ENCODE measurements at places on chromosomes 5 and 9.

GRCh38 chr9:91723420-91724067 is 226.5 kb downstream of the ROR2 start:
- no peak for DNase-seq

- DNase-seq, result no peak
These were observed 311.1 kb downstream of the RFX3 start for GRCh38 chr9:3214741-3215140.

DNA sequence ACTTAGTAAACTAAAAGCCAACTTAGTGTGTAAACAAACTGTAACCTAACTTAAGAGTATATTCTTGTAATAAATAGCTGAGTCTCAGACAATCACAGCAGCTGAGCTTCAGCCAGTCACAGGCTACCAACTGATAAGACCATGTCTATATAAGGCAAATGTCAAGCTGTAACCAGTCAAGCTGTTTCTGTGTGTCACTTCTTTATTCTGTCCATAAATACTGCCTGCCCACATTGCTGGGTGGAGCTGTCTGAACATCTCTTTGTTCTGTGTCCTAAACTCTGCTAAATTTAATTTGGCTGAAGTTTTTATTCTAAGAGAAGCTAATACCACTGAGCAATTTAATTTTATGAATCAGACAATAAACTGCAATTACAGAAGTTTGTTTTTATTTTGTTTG is 412.1 kb upstream of the CDH10 start:
- DNase-seq, result no peak

DNA sequence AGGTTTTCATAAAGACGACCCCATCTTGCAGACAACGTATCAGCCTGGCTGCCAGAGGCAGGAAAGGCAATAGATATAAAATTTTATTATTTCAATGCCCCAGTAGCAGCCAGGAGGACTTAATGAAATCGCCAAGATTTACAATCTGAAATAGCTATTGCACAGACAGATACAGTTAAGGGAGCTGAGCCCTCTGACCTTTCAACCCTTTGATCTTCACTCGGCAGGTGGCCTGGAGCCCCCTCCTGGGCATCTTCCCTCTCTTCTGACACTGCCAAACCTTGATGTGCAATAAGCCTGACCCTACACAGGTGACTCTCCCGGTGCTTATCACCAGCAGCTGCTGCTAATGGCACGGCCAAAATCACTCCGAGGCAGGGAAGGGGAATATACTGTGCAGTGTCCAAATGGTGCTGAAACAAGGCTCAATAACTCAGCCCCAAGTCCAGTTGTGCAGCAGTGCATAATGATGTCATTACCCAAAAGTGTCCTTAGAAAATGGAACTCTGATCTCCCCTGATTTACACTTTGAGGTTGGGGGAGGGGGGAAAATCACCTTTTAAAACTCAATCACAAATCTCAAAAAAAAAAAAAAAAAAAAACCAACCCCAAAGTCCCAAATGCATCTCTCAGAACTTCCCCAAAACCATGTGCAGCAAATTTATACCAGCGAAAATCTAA is 242.0 kb downstream of the CRB2 start:
- no peak for DNase-seq

- DNase-seq, result no peak
These were observed 62.4 kb downstream of the ZNF608 start for GRCh38 chr5:124683917-124684555.

DNA sequence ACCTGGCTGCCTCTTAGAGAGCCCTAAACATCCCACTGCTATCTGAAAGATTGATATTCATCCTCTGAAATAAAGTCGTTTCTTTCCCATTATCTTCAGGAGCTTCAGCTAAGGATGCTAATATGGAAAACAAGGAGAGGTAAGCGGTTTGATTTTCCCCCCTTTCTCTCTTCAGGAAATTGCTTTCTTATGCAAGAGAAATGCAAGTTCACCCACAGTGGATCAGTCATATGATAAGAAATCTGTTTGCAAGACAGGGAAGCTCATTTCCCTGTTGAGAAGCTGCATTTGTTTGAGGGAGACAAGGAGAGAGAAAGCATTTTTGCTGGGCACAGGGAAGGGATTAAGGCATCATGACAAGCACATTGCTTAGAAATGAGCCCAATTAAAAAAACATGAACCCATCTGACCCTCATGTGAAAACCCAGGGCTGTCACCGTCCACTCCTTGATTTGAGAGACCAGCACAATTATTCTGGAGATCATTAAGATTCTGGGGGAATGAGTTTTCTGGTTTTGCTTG is 53.7 kb upstream of the BOD1 start:
- DNase-seq, result no peak

DNA sequence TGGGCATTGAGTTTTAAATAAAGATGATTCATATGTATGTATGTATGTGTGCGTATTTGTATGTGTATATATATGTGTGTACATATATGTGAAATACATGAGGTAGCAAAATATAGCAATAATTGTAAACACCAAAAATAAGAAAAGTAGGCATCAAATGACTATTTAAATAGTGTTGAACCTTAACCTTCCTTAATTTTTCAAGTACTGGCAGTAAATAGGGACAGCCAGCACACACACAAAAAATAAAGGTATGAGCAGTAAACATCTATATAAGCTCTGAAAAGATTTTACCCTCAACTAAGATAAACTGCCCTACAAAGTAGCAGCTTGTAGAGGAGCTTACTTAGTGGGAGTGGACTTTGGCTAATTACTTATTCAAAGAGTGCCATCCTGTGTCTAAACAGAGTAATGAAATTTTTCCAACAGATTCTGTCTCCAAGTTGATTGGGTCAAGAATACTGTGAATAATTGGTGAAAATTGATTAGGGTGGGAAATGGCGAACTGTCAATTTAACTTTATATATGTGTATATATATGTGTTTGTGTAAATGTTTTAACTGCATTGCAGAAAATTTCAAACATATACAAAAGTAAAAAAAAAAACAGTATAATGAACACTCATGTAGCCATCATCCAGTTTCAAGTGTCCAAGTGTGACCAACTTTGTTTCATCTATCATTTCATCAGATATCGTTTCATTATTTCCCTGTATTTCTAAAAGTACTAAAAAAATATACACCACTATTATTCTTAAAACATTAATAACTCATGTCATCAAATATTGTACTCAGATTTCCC is 2.0 kb upstream of the ADAMTS6 start:
- no peak for DNase-seq

DNA sequence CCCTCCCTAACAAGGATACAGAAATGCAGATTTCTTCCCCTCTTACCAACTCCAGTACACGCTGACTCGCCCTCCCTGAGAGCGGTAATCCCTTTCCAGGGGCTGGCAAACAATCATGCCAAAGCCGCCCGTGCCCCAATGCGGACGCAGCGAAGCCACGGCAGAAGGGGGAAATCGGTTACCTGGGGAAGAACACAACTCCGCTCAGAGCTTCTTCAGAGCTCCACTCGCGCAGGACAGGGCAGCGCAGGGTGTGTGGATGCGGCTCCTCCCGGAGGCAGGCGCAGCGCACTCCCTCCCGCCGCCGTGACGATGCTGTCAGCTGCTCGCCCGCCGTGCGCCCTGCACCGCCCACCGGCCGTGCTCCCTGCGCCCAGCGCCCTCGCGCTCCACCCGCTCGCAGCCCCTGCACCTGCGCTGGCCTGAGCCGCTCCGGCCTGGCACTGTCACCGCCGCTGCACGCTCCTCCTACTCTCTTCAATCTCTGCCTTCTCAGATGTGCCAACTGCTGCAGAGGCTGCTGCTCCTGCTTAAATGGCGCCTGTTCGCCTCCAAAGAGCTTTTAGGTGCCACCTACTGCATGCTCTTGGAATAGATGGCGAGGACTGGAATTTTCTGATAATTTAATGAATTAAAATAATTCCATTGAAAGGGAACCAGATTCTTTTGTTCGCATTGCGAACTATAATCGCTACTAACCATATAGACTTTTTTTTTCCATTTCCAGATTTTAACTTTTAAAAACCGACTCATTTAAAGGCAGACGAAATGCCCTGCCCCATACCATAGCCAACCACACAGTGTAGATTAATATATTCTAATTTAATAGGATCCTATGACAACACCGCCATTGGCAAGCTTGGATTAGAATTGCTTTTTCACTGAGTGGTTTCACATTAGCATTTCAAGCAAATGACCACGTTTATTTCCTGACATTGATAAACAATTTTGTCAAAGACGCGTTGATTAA is at the start of gene DIRAS2:
DIRAS2 (minus strand) TSS at position 255 of the 970 bp plus-strand sequence. CDS start 28,997 bp downstream, outside the sequence.
- no peak for DNase-seq

DNA sequence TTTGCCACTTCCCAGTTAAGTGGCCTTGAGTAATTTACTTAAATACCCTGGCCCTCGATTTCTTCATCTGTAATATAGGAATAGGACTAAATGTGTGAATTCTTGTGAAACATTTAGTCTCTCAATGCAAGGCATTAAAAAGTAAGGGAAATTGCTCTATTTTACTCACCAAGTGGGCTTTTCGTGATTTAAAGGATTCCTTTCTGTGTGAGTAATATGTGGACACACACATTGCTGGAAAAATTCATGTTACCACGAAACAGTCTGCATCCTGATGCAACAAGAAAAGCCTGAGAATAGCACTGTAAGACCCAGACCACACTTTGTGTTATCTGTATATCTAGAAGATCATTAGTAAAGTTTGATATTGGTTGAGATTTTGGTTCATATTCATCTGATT is 1243.0 kb upstream of the CDH9 start:
- no peak for DNase-seq

DNA sequence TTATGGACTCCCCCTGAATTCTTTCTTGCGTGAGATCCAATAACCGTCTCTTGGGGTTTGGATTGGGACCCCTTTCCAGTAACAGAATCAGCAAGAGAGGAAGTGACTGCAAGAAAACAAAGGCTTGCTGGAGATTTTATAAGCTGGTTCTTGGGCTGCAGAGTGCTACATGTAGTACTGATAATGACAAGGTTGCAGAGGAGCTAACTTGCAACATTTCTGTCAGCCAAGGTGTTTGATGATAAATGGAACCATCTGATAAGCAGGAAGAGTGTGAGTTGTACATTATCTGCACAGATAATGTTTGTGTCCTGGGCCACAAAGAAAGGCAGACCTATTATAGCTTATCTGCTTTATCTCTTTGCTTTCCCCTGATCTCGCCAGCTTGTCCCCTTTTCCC is 37.1 kb downstream of the DNAJB5 start:
- DNase-seq, result no peak

DNA sequence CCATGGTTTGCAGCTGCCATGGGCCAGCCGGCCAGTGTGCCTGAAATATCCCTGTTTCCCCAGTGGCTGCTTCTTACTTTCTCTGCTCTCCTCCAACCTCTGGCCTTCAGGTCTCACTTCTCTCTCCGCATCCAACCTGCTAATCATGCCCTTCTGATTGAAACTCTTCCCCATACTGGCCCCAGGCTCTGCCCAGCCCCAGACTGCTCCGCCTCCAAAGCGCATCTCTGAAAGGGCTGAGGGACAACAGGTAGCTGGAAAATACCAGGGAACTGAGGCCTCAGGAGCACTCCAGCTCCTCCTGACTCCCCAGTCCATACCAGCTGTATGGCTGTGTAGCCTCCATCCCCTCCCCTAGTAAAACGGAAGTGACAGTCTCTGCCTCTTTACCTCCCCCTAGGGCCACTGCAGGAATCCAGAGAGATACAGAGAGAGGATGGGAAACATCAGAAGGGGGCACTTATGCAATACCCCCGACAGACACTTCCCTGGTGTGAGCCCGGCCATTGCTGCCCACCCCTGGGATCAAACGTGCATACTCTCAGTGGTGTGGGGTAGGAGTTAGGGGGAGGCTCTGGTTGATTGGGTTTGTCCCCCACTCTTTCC is 34.2 kb downstream of the PAX5 start:
- no peak for DNase-seq

DNA sequence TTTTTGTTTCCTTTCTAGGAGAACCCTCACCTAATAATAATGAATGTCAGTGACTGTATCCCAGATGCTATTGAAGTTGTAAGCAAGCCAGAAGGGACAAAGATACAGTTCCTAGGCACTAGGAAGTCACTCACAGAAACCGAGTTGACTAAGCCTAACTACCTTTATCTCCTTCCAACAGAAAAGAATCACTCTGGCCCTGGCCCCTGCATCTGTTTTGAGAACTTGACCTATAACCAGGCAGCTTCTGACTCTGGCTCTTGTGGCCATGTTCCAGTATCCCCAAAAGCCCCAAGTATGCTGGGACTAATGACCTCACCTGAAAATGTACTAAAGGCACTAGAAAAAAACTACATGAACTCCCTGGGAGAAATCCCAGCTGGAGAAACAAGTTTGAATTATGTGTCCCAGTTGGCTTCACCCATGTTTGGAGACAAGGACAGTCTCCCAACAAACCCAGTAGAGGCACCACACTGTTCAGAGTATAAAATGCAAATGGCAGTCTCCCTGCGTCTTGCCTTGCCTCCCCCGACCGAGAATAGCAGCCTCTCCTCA is 87.1 kb downstream of the OSMR start:
- no peak for DNase-seq

GRCh38 chr9:137590123-137590468 is 216 bp downstream of the ZMYND19 start:
- no peak for DNase-seq

GRCh38 chr5:45408067-45408466 is 288.1 kb downstream of the HCN1 start:
- no peak for DNase-seq

DNA sequence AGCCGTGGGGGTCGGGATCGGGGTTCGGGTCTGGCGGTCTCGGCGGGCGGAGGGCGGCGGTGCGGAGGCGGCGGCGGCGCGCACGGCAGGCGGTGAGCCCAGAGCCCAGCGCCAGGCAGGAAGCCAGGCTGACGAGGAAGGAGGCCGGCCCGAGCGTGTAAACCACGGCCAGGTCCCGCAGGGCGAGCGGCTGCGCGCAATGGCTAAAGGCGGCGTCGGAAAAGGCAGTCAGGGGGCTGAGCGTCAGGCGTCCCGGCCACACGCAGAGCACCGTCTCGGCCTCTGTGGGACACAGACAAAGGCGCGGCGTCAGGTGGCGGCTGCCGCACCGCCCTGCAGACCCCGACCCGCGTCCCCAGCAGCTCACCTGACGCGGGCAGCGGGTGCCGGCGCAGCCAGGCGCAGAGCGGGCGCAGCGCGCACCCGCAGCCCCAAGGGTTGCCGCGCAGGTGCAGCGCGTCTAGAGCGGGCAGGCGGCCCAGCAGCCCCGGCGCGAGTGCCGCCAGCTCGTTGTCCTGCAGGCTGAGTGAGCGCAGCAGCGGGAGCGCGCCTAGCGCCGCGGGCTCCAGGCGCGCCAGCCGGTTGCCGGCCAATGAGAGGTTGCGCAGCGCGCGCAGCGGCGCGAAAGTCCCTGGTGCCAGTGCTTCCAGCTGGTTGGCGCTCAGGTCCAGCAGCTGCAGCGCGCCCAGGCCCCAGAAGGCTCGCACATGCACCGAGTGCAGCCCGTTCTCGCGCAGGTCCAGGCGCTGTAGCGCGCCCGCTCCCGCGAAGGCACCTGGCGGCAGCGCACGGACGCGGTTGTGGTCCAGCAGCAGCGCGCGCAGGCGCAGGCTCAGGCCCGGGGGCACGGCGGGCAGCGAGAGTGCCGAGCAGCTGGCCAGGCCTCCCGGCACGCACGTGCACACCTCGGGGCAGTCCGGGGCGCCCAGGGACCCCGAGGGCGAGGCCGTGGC is 671 bp downstream of the LRRC26 start:
- no peak for DNase-seq

DNA sequence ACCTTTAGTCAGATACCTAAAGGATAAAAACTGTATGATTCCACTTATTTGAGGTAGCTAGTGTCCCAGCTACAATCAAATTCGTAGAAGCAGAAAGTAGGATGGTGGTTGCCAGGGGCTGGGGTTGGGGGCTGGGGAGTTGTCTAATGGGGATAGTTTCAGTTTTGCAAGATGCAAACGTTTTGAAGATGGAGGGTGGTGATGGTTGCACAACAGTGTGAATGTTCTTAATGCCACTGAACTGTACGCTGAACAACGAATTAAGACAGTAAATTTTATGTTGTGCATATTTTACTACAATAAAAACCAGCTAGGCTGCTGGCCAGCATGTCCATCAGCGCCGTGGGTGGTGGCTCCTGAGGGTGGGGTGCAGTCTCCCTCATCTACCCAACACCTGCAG is 137.8 kb downstream of the GADD45G start:
- DNase-seq, result no peak

Measured in stimulated activated CD8-positive, alpha-beta memory T cell treated with anti-CD3 and anti-CD28 coated beads, Interleukin-7, amount 100 ng/mL, for 1 hour (primary cell).